ENCODE measurements at places on chromosomes 13 and 19. TPM values are rescaled to one million over a fixed set of nuclear protein-coding genes. Genes with fewer than 3 reads are reported as not detected.

Gene CGB2
- not detected for total RNA-seq

Gene ZNF737
- 12.9 TPM for total RNA-seq

Gene SHISA2
- not detected for total RNA-seq

Gene PNMA8B
- 0.44 TPM for total RNA-seq

Gene ZNF599
- total RNA-seq = 7.1 TPM

Data from uterine smooth muscle cell (primary cell).